Thymus (tissue), 14 donors: ENCODE measurements at places on chromosomes 1 and 21. TPM values are rescaled to one million over a fixed set of nuclear protein-coding genes. Genes with fewer than 3 reads are reported as not detected.

MRPS6 gene
- polyA plus RNA-seq: 81.8 TPM

- H3K27me3 ChIP-seq: peaks cover 10% of the 10 kb centered on the region
- no peak overlapping the region for H3K27ac ChIP-seq
- no peak overlapping the region for H3K4me3 ChIP-seq
- H3K36me3 ChIP-seq: no peaks in the 10 kb centered on the region
Observed at GRCh38 chr1:8201331-8201861, 116.5 kb upstream of the SLC45A1 start.

DNA sequence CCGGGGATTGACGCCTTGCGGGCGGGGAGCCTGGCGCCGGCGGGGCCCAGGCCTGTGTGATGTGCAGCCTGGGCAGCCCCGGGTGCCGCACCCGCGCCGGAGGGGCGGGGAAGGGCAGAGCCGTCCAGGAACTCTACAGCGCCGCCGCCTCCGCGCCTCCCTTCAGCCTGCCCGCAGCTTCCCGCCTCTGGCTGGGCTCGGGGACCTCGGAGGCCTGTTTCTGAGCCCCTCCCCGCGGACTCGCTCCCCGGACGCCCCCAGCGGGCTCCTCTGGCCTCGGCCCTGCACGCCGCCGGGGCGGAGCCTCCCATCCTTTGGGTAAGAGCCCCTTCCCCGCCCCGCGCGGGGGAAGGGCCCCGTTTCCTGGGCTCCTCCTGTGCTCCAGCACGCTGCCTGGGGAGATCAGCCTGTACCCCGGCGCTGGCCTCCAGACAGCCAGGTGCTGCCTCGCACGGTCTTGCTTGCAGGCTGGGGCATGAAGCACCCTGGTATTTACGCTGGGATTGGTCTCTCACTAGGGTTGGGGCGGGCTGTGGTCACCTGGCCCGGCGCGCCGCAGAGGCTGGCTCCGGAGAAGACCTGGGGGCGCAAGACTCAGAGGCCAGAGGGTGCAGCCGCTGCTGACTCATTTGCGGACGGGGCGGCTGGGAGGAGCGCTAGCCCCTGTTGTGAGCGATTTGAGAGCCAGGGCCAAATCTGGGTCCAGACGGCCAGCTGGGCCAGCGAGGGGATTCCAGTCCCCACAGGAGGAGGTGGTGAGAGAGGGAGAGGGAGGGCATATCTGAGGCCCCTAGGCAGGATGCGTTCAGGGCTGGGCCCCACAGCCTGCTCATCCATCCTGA, 5.7 kb upstream of the ACOT11 start:
- no peaks in the 10 kb centered on the region for H3K36me3 ChIP-seq
- peak; percentile 49 for DNase-seq
- H3K27ac ChIP-seq: no peak overlapping the region
- H3K27me3 ChIP-seq: peaks cover 10% of the 10 kb centered on the region

GRCh38 chr21:45064091-45064490, 10.3 kb upstream of the ADARB1 start:
- H3K4me3 ChIP-seq: no peak overlapping the region
- H3K4me1 ChIP-seq: peaks cover 3% of the 10 kb centered on the region
- DNase-seq: no peak
- no peaks in the 10 kb centered on the region for H3K27me3 ChIP-seq
- H3K27ac ChIP-seq: no peak overlapping the region

GRCh38 chr1:198773030-198773429, 134.2 kb downstream of the PTPRC start:
- no peak overlapping the region for H3K27ac ChIP-seq
- H3K36me3 ChIP-seq: no peaks in the 10 kb centered on the region
- H3K27me3 ChIP-seq: no peaks in the 10 kb centered on the region
- peaks cover 17% of the 10 kb centered on the region for H3K4me1 ChIP-seq
- no peak for DNase-seq
